ENCODE measurements at places on chromosomes 2 and 18.
A peak's percentile ranks its signal among the peaks of the same experiment; 100 is the strongest.

GRCh38 chr2:211901226-211901846, 637.3 kb downstream of the ERBB4 start:
- DNase-seq = peak; percentile 15

GRCh38 chr2:206193671-206194357, 34.1 kb downstream of the EEF1B2 start:
- no peak for DNase-seq

DNA sequence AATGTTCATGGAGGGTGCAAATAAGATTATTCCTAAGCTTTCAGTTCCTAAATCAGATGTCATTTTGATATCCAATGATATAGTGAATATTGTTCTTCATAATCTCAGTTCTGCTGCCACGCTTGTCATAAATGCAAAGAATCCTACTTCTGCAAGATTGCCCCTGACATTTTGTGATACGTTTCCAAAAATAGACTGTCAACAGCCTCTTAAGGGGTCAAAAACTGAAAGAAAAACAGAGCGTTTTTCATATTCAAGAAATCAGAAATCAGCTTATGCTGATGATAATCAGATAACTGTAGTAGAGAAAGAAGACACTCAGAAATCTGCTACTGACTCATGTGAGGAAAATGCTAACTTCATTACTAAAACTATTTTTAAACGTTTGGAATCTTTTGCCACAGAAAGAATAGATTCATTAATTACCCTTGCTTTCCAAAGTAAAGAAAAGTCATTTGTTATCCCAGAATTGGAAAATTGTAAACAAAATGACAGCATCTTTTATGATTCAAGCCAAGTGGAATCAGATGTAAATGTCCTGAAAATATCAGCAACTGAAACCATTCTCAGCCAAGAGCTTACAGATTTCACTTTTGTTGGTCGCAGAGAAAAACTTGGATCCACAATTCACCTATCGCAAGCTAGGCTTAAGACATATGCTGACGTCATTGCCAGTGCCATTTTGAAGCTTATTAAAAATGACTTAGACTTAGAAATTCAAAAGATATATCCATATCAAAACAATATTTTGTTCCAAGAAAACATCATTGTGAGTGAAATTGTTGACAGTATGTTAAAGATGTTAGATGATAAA, 55.1 kb downstream of the FSIP2 start:
- DNase-seq = no peak

GRCh38 chr2:161165266-161165665, 5.0 kb downstream of the TANK start:
- DNase-seq = no peak

DNA sequence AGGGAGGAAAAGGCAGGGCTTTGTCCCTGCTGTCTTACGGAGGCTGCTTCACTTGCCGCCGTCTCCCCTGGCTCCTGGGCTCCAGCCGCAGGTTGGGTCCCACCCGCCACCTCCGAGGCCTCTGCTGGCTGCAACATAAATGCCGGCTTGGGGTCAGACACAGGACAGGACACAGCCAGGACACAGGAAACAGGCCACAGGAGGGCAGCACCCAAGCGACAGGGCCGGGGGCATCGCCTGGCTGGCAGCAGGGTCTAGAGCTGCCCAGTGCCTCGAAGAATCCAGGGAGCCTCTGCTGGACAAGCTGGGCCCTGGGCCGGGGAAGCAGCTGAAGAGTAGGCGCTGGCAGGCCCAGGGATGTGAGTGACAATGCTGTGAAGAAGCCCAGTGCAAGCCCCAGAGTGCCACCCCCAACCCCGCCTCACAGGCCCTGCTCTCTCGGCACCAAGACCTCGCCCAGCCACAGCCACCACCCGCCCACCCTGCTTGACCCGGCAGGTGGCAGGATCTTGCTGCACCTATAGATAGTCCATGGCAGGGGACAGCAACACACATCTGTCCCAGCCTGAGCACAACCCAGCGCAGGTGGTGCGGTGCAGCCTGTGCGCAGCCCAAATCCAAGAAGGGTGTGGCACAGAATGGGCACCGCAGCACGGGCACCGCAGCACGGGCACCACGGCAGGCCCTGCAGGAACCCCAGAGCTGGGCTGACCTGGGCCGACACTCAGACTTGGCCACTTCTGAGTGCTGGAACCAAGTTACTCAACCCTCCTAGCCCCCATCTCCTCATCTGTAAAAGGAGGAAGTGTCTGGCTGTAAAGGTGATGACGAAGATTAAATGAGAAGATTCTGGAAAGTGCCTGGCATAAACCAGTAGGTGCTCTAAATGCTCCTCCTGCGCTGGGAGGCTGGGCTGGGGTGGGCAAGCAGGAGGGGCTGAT, 55.6 kb downstream of the BIN1 start:
- DNase-seq = no peak

All from foreskin keratinocyte (primary cell).